ENCODE measurements at places on chromosomes 5 and 9.
A peak's percentile ranks its signal among the peaks of the same experiment; 100 is the strongest.

DNA sequence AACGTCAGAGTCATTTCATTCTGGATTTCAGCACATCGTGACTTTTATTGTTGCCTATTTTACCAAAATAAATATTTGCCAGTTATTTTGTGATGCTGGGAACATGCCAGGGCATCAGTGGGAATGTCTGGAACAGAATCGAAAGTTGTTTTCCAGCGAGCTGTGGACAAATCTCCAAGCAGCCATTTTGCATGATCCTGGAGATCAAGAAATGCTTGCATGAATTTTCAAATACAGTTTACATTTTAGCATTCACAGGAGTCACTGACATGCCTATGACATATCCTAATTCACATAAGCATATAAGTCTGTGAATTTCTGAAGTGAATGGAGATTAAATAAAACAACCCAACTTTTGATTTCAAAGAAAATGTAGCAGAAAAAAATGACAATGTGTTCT, 119.4 kb downstream of the VCAN start:
- no peak for DNase-seq

- no peak for DNase-seq
Measured at GRCh38 chr9:105093685-105094084, 150.8 kb upstream of the SLC44A1 start.

GRCh38 chr5:103094737-103095136, 25.2 kb downstream of the GIN1 start:
- DNase-seq, result no peak

DNA sequence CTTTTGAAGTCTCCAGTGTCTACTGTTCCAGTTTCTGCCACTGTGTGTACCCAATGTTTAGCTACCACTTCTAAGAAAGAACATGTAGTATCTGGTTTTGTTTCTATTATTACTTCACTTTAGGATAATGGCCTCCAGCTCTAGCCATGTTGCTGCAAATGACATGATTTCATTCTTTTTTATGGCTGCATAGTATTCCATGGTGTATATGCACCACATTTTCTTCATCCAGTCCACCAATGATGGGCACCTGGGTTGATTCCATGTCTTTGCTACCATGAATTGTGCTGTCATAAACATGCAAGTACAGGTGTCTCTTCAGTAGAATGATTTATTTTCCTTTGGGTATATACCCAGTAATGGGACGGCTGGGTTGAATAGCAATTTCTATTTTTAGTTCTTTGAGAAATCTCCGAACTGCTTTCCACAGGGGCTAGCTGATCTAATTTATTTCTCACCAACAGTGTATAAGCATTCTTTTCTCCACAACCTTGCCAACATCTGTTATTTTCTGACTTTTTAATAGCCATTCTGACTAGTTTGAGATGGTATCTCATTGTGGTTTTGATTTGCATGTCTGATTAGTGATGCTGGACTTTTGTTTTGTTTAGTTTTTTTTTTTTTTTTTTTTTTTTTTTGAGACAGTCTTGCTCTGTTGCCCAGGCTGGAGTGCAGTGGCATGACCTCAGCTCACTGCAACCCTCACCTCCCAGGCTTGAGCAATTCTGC, 68.9 kb downstream of the WDR41 start:
- DNase-seq, result no peak

GRCh38 chr5:160959804-160960203, 107.8 kb upstream of the ATP10B start:
- no peak for DNase-seq

DNA sequence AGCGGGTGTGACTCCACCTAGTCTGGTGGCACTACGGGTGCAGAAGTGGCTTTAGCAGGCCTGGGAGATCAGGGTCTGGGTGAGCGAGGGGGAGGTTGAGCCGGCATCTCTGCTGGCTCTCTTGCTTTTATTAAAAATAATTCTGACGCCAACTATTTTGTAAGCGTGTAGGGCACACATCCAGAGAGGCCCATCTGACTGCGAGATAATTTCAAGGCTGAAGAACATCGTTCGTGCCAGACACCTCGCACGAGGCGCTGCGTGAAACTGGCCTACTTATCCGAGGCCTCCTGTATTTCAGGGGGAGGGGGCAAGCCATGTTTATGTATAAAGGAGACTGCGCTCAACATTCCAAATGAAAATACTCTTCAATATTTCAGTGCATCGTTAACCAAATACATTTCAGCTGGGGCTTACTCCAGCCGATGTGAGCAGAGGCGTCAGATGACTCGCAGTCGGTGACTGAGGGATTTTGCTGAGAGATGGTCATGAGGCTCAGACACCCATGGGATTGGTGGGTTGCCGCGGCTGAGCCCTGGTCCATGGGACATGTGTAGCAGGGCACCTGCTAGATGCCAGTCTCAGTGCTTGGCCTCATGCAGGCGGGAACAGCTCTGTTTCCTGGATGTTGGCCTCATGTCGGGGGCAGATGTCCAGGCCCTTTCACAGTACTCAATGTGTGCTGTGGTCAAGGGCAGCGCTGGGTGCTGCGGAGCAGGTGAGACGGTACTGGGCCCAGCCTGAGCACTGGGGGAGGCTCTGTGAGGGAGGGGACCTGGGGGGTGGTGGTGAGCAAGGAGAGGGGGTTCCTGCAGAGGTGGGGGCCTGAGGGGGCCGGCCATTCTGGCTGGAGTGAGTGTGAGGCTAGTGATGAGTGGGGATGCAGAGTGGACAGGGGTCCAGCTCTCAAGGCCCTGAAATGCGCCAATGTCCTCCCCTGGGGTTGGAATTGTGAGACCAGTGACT, 201.5 kb downstream of the DAB2IP start:
- peak; percentile 8 for DNase-seq

DNA sequence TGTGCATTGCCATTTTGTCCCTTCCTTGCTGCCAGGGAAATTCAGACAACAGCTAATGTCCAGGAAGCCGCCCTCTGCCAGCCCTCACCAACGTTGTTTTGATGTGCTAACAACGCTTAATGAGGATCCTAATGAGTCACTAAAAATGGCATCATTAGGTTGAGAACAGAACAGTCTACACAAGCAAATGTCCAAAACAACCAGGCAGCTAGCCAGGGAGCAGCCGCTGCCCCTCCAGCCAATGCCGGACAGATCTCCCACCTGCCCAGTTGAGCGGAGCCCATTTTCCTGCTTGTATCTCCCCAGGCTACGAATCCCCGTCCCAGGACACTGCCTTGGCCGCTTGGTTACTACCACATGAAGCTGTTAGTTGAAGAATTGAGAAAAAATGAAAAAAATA, 40.4 kb upstream of the UNC5A start:
- no peak for DNase-seq

DNA sequence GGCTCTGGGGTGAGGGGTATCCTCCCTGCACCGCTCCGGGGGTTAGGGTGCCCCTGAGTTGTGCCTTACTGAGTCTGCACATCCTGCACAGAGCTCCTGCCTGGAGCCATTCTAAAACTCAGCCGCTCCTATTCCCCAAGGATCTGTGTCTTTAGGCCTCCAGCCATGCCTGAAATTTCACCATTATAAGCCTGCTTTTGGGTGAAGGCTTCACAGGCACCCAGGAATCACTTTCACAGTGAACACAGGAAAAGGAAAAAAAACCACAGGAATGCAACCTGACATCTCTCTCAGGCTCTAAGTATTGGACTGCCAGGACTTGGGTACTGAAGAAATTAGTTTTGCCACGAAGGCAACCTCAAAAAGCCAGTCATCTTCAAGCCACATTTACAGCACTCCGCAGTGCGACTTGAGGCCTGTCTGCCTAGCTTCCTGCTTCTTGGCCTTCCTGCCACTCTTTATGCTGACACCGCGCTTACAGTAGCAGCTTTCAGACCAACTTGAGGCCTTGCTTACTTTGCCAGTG, 30.9 kb downstream of the GALNT10 start:
- DNase-seq, result no peak

DNA sequence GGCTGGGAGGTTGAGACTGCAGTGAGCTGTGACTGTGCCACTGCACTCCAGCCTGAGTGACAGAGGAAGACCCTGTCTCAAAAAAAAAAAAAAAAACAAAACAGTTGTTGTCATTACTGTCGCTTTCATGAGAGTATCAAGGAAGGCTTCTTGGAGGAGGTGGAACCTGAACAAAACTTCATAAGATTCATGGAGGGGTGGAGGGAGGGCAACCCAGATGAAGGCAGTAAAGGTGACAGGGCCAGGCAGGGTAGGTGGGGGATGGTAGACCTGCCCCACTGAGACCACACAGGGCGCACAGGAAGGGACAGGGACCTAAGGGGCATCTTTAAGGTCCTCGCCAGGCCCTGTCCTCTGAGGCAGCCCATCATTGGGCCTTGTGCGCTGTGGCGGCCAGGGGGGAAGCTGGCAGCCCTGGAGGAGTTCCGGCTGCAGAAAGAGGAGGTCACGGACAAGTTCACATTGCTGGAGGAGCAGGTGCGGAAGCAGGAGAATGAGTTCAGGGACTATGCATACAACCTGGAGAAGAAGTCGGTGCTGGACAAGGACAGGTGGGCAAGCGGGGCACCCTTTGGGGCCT, 3.5 kb downstream of the CFAP157 start:
- DNase-seq, result no peak

GRCh38 chr5:133370036-133370831, 242.1 kb downstream of the FSTL4 start:
- no peak for DNase-seq

- DNase-seq, result peak; percentile 3
Measured at GRCh38 chr5:64678374-64678773, 11.9 kb upstream of the SHISAL2B start.

- DNase-seq, result peak; percentile 28
Measured at GRCh38 chr5:97629276-97629675, 446.2 kb upstream of the RIOK2 start.

DNA sequence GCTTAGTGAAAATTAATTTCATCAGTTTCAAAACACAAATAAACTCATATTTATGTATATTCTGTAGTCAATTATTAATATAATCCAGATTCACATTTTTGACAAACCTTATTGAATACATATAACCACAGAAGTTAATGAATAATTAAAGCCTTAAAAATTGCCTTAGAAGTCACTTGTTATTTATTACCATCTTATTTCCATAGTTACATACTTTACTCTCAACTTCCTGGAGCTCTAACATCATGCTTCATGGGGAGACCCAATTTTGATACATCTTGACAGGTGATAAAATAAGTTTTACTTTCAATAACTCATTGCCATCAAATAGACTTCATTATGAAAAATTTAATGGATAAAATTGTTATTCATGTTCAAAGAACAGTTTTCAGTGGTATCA, 1038.7 kb downstream of the PTPRD start:
- DNase-seq, result no peak

DNA sequence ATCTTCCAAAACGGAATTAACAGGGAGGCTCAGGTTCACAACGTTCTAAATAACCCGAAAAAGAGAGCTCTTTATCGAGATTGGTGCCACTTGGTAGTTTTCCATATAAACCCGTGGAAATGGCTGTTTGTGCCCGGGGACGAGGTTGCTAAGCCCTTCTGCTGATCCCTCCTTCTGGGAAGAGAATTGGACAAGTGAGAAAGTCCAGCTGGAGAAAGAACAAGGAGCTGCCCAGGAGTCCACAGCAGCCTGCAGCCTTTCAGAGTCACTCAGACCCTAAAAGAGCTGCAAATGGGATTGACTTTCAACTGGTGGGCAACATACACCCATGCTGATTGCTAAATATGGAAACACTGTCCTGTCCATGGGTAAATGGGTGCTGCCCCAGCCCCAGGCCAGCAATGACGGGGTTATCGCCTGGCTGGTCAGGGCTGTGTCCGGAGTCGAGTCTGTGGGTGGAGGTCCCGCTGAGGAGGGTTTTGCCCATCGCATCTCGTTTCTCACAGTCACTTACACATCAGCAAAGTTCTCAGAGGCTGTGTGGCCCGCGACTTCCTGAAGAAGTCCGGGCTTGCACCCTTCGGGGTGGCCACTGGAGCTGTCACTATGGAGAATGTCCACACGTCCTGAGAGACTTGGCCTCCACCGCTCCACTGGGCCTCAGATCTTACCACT, 40.7 kb upstream of the HSD17B3 start:
- no peak for DNase-seq

DNA sequence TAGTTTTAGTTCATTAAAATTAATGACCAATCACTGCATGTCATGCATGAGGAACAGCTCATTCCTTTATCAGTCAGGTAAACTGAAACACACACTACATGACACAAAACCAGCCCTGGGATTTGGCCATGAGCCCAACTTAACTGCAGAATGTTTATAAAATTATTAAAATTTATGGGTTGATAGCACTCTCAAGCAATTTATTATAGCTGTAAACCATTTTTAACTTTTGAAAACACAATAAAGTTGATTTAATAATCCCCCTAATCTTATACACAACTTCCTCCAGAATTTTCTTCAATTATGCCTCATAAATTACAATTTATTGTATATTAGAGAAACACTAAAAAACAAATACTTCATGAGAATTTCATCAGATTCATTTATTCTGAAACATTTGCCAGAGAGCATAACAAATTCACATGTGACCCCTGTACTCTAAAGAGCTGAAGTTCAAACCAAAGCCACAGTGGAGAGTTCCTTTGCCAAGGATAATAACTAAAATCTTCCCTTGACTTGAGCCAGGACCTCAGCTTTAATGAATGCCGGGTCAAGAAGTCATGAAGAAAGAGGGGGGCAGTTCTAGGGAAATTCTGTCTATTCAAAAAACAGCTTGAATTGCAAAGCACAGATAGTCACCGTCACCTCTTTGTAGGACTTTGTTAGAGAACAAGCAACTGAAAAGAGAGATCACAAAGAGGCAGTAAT, 763.7 kb upstream of the GRAMD2B start:
- DNase-seq, result no peak

- DNase-seq, result no peak
Measured at GRCh38 chr5:172559004-172559932, 81.8 kb upstream of the NEURL1B start.

DNA sequence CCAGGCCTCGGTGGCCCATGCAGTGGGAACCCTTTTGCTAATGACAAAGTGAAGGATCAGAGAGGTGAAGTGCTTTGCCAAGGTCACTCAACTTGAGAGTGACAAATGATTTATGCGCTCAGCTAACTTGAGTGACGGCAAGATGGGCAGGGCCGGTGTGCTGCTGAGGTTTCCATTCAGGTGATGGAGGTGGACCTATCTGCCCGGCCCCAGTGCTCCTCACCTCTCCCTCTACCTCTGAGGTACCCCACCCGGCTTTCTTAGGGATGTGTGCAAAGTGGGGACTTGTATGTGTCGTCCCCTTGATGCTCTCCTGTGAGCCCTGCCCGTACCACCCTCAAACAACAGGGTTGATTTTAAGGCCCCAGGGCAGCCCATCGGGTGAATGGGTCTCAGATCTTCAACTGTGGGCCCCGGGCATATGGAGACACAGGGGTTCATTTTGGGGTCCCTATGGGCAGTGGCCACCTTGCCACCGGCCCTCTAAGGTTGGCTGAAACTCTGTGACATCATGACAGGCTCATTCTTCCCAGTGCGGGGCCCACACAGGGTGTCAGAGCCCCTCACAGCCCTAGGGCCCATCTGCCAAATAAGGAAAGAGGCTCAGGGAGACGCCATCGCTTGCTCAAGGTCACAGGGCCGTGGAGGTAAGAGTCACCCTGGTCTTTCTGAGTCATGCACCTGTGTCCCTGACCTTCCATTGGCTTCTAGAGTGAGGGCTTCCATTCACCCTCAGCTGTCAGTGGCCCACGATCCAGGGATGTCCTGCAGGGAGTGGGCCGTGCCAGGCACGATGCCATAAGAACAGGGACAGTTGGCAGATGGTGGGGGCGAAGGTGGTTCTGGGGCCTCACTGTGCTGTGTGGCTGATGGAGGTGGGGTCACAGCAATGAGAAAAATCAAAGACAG, 170.6 kb upstream of the MVB12B start:
- DNase-seq, result no peak

Measured in NCI-H446 (cell line).